HCT116 (cell line): ENCODE measurements at places on chromosomes 7 and 10. TPM values are rescaled to one million over a fixed set of nuclear protein-coding genes. Genes with fewer than 3 reads are reported as not detected.

Gene LRMDA
- 4.8 TPM for total RNA-seq

Gene THSD7A
- 0.05 TPM for total RNA-seq

- no peak for DNase-seq
Observed at GRCh38 chr10:52652431-52653262, 119.9 kb downstream of the MBL2 start.

Gene IFIT2
- 1.0 TPM for total RNA-seq

GRCh38 chr7:138001529-138002095 lies at the start of gene CREB3L2:
TSS of gene CREB3L2 (minus strand) at chr7:138002086. CDS start at chr7:138001705, 381 bp downstream.
- no peak for DNase-seq

Gene RSBN1L
- 15.5 TPM for total RNA-seq

Gene CCDC186
- total RNA-seq, result 17.1 TPM

GRCh38 chr10:15084502-15084922 lies 4.1 kb downstream of the ACBD7 start:
- DNase-seq, result peak; percentile 64

DNA sequence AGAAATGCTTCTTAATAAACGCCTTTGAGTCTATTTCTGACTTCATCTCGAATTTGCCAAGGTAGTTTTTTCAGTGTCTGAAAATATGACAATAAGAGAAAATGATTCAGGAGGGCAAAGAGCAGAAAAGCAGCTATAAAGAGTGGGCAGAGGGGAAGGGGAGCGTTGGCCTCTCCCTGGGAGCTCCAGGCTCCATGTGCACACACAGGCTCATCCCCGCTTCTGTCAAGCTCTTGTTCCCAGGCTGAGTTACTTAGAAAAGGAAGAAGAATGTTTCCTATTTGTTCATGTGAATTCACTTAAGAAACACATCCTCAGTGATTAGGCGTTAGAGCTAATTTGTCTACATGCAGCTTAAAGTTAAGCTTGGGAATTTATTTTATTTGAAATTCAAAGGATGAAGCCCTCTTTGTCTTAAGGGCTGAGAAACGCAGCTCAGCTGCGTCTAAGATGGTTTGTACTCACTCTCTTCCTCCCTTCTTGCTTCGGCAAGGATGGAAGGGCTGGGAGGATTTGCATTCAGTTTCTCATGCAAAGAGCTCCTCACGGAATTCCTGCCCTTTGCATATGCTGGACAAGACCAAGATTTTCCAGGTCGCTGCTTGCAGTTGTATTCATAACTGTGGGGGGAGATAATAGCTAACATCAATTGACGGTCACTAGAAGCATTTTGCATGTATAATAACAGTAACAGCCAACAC lies 29.0 kb upstream of the ATXN7L1 start:
- no peak for DNase-seq

Gene VIM
- total RNA-seq, result 7.2 TPM

Gene VGF
- total RNA-seq, result 43.2 TPM
